ENCODE measurements at places on chromosomes 7 and 10.

DNA sequence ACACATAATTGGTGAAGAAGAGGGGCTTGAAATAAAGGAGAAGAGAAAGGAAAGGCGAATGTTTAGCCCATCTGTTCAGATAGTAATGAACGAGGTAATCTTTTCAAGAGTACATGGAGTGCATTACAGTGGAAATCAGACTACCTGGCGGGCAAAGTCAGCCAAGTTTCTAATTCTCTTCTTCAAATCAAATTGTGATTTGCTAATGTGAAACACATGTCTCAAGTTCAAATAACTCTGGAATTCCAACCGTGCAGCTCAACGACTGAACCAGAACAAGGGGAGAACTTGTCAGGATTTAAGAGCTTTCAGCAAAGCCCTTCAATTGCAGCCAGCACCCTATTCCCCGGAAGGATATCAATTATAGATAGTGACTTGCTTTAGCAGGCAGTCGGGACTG is 216.9 kb downstream of the GLI3 start:
- DNase-seq, result no peak

DNA sequence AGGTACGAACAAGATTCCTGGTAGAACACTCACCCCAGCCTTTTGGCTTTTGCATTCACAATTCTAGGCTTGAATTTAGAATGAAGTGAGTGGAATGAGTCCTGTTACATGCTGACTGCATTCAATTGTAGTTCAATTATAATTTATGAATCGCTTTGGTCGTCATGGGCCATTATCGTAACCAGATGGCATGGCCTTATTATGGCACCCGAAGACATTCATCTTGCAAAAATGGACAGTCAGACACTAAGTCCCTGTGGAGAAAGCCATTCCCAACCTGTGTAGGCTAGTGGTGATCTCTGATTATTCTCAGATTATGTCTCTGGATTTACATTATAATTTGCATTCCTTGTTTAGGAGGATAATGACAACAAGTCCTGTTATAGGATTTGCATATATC is 292.4 kb upstream of the NPSR1 start:
- no peak for DNase-seq

GRCh38 chr10:55641601-55642000 is 719.5 kb downstream of the ZWINT start:
- DNase-seq, result no peak

DNA sequence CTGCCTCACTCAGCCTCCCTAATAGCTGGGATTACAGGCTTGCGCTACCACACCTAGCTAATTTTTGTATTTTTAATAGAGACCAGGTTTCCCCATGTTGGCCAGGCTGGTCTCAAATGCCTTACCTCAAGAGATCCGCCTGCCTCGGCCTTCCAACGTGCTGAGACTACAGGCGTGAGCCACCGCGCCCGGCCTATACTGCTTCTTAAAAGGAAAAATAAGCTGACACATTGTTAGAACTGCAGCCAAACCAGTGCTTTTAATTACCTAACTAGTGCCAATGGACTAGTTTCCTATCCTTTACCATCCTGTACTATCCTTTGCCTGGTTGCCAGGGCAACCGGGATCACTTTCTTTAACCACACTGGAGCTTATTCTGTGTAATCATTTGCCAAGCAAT is 108.0 kb downstream of the LRRTM3 start:
- no peak for DNase-seq

- no peak for DNase-seq
Measured at GRCh38 chr10:9681655-9682054, 1336.0 kb upstream of the CELF2 start.

- no peak for DNase-seq
Measured at GRCh38 chr7:105224884-105225651, 163.7 kb downstream of the SRPK2 start.

Measured in stimulated activated CD4-positive, alpha-beta T cell treated with anti-CD3 and anti-CD28 coated beads, Interleukin-2, amount 100 ng/mL, for 48 hours (primary cell).